ENCODE measurements at places on chromosomes 16 and 17.

- DNase-seq, result no peak
These were observed 6.8 kb upstream of the OSGIN1 start for GRCh38 chr16:83946154-83946780.

- no peak for DNase-seq
These were observed 488.5 kb upstream of the SOX9 start for GRCh38 chr17:71632328-71632727.

- no peak for DNase-seq
These were observed 105.6 kb upstream of the CHMP6 start for GRCh38 chr17:80885947-80886582.

DNA sequence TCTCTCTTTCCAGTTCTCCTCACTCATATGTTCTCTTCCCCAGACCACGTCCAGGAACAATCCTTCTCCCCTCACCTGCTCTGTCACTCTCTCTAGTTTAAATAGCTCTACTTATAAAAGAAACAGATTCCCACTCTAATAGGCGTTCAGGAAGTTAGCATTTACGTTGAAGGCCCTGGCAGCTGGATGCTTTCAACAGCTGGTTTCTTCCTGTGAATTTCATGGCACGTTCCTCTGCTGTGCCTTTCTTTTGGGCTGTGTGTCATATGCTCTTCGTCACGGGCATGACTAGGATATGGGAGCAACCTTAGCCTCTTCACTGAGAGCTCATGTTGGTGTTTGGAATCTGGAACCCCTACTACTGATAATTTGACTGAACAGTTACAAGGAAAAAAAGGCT, 73.2 kb downstream of the ZNF18 start:
- no peak for DNase-seq

- no peak for DNase-seq
These were observed 545.3 kb downstream of the XYLT1 start for GRCh38 chr16:16925432-16925831.

- no peak for DNase-seq
These were observed 40.1 kb downstream of the NDEL1 start for GRCh38 chr17:8475781-8476180.

- no peak for DNase-seq
These were observed 37.9 kb downstream of the CLEC3A start for GRCh38 chr16:78060295-78060694.

GRCh38 chr16:84220851-84221250, 19.0 kb downstream of the KCNG4 start:
- no peak for DNase-seq

DNA sequence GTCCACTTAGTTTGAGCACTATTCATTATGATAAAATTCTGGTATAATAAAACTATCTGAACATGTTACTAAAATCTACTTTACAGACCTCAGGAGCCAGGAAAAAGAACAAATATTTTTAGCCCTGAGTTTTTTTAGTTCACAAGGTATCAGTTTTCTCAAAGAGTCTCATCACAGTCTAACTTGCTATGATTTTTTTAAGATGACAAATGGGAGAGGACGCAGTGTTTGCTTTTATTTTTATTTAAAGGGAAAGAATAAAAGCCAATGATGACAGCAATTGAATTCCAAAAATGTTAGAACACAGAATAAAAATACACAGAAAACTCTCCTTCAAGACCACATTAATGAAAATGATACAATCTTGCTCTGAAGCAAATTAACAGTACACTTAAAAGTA, 7.4 kb downstream of the MED13 start:
- DNase-seq, result no peak

DNA sequence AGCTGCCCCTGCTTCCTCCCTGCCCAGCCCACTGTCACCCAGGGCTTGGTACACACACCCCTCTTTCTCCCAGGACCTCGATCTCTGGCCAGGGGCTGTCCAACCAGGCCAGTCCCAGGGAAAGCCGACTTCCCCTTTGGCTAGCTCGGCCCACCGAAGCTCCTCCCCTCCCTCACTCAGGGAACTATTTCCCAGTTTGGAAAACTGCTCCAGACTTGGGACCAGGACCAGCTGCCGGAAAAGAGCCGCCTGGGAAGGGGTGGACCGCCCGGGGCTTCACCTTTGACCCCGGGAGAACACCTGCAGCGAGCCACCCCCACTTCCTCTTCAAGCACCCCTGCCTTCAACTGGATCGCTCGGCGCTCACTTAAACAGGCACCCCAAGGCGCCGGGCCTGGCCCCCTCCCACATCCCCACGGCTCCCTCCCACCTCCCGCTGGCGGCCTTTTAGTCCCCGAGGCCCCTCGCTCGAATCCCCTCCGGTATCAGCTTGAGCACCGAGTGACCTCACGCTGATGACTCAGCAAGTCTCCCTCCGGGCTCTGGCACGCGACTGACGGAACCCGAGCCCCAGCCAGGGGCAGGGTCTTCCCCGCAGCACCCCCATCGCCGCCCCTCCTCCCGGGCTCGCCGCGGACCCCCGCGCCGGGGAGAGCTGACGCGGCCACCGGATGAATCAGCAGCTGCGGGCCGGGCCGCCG, 934 bp downstream of the MAFG start:
- DNase-seq, result peak; percentile 32

GRCh38 chr17:61352781-61353491, 46.7 kb upstream of the TBX2 start:
- DNase-seq, result no peak

DNA sequence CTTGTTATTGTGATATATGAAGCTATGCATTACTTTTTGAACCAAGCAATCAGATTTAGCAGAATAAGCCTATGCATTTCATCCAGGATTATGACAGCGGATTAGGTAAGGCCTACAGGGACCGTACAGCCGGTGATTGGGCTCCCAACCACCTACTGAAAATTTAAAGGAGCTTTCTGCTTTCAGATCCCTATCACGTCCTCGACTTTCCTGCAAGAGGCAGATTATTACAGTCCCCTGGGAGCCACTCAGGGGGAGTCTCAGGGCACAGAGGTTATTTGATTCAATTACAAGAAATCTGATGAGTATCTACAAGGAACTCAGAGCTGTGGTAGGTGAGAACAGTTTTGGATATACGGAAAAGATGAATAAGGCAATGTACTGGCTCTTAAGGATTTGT, 80.7 kb downstream of the HS3ST3B1 start:
- no peak for DNase-seq

GRCh38 chr16:48542020-48542473, 67.9 kb downstream of the N4BP1 start:
- DNase-seq, result no peak

GRCh38 chr16:879461-879861, 78.9 kb upstream of the GNG13 start:
- no peak for DNase-seq

GRCh38 chr16:27392671-27393070, 9.3 kb upstream of the IL21R start:
- DNase-seq, result no peak

- DNase-seq, result no peak
These were observed 265.1 kb downstream of the WWOX start for GRCh38 chr16:78364556-78364880.

GRCh38 chr17:4074831-4075495, 67.9 kb downstream of the ZZEF1 start:
- no peak for DNase-seq

GRCh38 chr17:81427173-81428120, 32.2 kb downstream of the BAHCC1 start:
- DNase-seq, result no peak

- no peak for DNase-seq
These were observed 184.1 kb upstream of the IRX5 start for GRCh38 chr16:54746596-54746995.
